ENCODE measurements at places on chromosomes 5 and 9.

DNA sequence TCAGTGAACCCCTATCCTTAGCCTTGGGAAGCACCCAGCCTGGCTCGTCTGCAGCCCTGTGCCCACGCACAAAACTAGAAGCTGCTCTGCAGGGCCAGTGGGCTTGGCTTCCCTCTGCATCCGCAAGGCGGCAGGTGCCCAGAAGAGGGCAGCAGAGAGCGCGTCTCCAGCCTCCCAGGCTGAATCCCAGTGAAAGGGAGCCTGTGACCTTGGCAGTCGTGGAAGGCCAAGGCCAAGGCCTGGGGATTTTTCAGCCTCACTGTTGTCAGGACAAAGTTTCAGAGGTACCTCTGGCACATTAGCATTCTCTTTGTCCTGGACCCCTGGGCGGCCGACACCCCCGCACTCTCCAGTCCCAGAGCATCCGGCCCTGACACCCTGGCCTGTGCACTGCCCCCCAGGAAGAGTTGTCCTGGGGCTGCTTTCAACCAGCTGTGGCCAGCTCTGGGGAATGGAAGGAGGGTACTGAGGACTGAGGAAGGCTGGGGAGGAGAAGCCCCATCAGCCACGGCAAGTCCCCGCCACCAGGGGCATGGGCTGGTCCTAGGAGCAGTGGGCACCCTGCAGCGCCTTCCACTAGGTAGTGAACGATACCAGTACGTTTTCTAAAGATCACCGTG is 63.6 kb upstream of the IL17B start:
- DNase-seq: peak; percentile 68

GRCh38 chr5:133466556-133467334 is 145.6 kb downstream of the FSTL4 start:
- DNase-seq: no peak

DNA sequence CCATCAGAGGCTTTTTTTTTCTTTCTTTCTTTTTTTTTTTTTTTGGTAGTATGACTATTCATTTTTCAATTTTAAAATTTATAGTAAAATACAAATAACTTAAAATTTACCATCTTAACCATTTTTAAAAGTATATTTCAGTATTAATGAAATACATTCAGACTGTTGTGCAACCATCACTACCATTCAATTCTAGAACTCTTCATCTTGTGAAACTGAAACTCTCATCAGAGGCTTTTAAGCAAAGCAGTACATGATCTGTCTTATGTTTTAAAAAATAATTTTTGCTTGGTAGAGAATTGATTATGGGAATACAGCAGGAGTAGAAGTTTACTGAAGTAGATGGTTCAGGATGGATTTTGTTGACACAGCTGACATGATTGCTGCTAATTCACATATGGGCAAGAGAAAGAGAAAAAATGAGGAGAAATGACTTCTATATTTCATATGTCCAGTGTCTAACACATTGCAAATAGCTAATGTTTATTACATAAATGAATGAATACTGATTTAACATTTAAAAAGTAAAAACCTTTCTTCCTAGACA is 13.4 kb downstream of the ELOVL7 start:
- no peak for DNase-seq

GRCh38 chr5:160427607-160428006 is 6.0 kb downstream of the PTTG1 start:
- DNase-seq: no peak

- DNase-seq: no peak
These were observed 65.0 kb downstream of the UGCG start for GRCh38 chr9:111961575-111961974.

- peak; percentile 15 for DNase-seq
These were observed 12.8 kb upstream of the PANK3 start for GRCh38 chr5:168592014-168592368.

- no peak for DNase-seq
These were observed 105.3 kb upstream of the SMC2 start for GRCh38 chr9:103988821-103989220.

DNA sequence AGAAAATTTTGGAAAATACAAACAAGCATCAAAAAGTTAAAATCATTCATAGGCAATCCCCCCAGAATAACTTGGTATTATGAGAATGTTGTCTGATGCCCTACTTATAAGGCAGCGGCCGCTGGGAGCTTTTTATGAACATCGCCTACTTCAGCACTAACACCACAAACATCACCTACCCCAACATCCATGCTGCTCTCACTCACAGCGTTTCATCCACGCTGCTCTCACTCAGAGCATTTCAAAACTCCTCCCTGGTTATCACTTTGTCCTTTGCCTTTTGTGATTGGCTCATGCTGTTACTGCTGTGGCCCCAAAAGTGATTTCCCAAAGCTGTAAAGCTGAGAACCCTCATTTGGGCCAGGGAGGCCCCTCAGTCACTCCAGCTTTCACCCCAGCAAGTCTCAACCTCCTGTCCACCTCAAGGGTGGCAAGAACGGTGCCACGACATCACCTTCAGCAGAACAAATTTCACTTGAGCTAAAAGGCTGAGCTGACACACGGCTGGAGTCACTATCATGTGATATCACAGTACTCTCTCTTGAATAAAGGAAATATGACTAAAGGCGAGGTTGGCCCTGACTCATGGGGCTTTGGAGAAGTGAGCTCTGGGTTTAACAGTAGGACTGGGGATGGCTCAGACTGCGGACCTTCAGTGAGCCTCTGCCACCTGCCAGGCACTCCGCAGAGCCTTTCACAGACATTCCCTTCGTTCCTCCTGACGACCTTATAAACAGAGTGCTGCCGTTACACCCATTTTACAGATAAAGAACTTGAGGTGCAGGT is 25.2 kb downstream of the SHC3 start:
- peak; percentile 85 for DNase-seq

DNA sequence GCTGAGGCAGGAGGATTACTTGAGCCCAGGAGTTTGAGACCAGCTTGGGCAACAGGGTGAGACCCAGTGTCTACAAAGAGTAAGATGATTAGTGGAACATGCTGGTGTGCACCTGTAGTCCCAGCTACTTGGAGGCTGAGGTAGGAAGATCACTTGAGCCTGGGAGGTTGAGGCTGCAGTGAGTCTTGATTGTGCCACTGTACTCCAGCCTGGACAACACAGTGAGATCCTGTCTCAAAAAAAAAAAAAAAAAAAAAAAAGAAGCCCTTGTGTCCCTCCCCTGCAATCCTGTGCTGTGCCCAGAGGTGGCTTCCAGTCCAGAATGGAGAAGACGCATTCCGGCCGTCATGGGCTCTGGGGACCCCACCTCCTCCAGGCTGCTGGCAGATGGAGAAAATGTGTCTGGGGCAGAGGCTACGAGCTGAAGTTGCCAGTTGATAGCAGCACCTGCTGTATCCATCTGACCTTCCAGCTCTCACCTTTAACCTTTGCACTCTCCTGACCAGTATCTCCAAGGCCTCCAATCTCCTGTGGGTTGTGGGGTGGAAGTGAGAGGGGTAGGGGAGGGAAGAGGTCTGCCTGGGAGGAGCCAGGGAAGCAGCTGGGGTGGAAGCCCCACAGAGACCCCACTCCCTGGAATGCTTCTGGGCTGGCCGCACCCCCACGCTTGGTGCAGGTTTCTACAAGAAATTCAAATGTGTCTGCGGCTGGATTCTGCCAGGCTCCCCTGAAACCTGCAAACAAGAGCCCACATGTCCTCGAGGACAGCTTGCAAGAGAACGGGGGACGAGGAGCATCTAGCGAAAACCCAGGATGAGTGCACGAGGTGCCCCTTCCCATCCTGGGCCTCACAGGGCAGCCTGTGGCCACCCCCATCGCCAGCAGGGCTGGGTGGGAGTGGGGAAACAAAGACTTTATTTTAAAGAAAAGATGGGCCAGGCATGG is 148.3 kb upstream of the IER5L start:
- no peak for DNase-seq

- no peak for DNase-seq
These were observed 100.0 kb downstream of the NLN start for GRCh38 chr5:65821966-65822365.
